Stimulated activated CD8-positive, alpha-beta memory T cell treated with anti-CD3 and anti-CD28 coated beads, Interleukin-7, amount 100 ng/mL, for 1 hour (primary cell): ENCODE measurements at places on chromosomes 4 and X.

DNA sequence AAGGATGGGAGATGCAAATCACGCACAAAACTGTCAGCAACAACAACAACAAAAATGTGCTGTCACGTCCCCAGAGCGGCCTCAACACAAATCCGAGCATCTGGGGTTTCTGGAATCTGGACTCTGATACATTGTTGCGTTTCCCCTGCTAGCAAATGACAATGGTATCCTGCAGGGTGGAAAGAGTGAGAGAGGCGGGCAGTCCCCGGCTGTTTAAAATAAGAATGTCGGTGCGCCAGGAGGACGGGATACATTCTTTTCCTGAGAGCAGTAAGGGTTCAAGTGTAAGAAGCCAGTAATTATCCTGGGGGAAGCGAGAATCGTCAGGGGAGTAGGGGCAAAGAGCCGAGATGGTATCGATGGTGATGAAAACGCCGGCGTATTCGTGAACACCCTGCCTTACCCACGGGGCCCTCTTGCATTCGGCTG, 310.2 kb downstream of the ASMT start:
- DNase-seq = no peak

DNA sequence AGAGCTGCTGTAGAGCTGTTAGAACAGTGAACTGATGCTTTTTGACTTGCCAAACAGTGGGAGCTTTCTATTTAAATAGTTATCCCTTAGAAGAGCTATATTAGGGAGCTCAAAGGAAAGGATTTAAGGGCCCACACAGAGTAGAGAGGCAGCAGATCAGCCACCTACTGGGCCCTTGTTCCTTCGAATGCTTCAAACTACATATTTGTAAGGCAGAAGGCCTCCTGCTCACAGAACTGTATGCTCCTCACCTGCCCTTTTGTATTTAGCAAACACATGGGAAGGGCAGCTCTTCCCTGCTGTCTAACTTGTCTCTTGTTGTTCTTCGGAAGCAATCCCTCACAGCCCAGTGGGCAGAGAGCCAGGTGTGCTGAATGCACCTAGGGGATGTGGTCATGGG, 38.0 kb downstream of the IL1RAPL1 start:
- DNase-seq = no peak

DNA sequence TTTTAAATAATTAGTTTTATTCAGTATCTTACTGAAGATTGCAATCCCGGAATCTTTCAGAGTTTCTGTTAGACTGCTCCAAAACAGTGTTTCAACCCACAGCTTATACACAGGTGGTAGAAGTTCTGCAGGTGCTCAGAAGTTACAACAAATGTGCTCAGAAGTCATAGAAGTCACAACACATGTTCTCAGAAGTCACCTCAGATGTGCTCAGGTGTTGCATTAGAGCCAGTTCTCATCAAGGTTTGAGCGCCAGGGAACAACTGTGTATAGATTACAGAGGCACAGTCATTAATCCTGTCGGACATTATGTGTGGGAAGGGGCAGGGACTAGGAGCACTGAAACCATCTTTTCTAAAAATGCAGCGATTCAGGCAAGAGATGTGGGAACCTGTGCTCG, 124.5 kb downstream of the ARSF start:
- no peak for DNase-seq

- DNase-seq = no peak
These were observed 206.0 kb downstream of the DCTD start for GRCh38 chr4:182711211-182711610.

DNA sequence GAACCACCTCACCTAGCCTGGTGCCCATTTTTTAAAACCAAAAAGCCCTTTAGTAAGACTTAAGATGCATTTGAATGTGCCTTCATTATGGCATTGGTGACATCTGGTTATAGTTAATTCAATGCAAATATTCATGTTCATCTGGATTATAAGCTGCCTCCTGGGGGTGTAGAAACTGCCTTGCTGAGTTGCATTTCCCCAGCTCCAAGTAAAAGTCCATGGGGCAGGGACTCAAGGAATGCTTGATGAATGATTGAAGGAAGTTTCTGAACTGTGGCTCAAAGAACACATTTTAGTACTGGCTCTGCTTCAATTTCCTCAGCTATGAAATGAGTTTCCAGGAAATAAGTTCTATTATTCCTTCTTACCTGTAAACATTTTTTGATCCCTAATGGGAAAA, 18.5 kb upstream of the RBM47 start:
- DNase-seq = no peak

GRCh38 chr4:151226004-151226932, 50.7 kb upstream of the PRSS48 start:
- DNase-seq = no peak

GRCh38 chr4:140748171-140748570, 8.0 kb downstream of the TBC1D9 start:
- no peak for DNase-seq

DNA sequence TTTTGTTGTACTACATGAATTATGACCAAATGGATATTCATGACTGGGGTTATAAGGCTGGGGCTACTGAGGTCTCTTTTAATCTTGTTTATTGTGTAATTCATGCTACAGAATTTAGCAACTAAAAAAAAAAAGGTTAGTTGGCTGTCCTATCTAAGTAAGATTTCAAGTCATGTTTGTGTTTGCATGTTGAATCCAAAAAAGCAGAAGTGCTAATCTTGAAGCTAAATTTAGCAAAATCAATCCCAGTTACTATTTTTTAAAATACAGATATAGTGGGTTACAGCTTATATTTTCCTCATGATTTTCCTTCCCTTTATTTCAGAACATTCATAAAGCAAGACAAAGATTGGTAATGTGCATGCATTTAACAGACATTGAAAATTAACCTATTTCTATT, 19.4 kb downstream of the MTMR1 start:
- DNase-seq = no peak

DNA sequence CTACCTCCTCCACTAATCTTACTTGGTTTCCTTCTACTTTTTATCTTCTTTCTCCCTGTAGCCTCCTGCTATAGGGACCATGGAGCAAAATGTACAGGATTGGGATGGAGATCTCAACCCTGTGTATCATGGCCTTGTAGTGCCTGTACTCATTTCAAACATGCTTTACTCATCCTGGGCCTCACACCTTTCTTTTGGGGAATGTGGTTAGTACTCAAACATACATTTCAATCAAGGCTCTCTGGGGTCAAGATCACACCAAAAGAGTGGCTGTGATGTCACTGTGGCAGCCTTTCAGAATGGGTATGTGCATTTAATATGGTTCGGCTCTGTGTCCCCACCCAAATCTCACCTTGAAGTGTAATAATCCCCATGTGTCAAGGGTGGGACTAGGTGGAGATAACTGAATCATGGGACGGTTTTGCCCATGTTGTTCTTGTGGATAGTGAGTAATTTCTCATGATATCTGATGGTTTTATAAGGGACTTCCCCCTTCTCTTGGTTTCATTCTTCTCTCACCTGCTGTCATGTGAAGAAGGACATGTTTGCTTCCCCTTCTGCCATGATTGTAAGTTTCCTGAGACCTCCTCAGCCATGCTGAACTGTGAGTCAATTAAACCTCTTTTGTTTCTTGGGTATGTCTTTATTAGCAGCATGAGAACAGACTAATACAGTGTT, 205.1 kb downstream of the RASL11B start:
- DNase-seq = no peak

- DNase-seq = no peak
These were observed 68.8 kb upstream of the ZC4H2 start for GRCh38 chrX:65045001-65045400.

DNA sequence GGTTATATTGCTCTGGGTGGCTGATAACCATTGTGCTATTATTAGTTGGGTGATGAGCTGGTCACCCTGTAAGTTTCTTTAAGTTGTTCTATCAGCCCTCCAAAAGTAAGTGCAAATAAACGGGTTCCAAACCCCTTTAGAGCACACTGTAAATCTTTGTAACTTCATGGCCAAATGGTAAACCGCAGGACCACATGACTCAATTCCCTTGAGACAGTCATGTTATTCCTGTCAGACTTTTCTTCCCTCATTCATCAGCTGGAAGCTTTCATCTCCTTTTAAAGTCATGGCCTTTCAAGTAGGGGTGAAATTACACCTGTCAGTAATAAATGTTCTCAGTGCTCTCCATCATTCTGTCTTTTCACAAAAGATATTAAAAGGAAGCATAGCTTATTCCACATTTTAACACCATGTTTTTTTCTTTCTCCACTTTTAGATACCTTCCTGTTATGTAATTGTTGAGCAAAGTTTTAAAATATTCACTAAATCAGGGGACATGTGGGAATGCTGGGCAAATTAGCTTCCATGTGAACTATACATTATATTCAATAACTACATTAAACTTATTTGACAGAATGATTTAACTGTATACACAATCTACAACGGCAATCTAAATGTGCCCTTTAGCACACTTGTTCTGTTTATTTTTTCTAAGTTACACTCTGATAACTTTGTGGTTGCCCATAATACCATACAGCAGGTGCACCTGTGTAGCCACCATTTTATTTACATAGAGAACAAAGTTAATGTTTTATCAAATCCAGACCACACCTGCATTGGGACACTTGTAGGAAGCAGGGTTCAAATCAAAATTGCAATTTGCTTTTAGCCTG, 275.5 kb downstream of the CFAP299 start:
- DNase-seq = no peak

- DNase-seq = no peak
These were observed 134.4 kb downstream of the PCDH7 start for GRCh38 chr4:30854531-30854930.

DNA sequence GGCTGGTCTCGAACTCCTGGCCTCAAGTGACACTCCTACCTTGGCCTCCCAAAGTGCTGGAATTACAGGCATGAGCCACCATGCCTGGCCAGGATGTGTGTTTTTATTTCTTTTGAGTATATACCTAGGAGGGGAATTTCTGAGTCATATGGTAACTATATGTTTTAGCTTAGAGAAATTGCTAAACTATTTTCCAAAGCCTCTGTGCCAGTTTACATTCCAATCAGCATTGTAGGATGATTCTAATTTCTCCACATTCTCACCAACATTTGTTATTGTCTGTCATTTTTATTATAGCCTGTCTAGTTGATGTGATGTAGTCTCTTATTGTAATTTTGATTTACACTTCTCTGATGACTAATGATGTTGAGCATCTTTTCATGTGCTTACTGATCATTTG, 1576.0 kb downstream of the RPA4 start:
- DNase-seq = no peak

DNA sequence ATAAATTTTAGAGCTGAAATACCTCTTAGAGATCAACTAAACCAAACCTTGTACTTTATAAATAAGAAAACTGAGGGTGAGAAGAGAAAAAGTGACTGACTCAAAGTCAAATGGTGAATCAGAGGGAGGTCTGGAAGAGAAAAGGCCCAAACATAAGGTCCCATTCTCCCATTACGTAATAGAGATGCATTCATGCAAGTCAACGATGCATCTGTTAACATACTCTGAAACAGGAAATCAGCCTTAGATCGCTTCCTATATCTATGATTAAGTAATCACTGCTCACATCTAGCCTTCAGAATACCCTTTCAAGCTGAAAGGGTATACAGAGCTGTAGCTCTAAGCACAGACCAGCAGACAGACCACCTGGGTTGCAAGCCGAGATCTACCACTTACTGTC, 6.5 kb downstream of the RNF150 start:
- no peak for DNase-seq

DNA sequence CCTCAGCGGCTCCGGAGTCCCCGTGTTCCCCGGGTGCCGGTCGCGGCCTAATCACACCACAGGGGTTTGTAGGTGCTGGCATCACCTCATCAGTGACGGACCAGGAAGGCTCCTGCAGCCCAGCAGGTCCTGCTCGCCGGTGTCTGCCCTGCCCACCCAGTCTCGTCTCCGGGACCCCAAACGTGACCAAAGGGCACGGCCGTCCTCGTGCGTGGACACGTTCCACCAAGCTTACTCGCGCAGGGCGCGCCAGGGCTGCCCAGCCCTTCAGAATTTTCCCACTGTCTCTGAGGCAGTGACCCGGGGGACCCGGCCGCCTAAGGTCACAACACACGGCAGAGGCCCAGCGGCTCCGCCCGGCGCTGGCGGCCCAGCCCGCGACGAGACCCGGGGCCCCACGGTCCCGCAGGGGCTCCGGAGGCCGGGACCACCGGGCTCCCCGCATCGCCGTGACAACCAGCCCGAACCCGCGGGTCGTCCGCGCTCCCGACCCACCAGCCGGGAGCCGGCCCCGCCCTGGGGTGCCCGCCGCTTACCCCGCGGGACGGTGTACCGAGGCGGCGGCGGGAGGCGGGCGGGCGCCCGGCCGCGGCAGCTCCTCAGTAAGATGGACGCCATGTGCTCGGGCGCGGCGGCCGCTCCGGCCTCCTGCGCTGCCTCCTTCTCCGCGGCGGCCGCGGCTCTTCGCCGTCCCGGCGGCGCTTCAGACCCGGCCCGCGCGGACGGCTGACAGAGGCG, 454 bp downstream of the LETM1 start:
- no peak for DNase-seq

- DNase-seq = no peak
These were observed 269.3 kb downstream of the PCDH7 start for GRCh38 chr4:30989508-30989907.

DNA sequence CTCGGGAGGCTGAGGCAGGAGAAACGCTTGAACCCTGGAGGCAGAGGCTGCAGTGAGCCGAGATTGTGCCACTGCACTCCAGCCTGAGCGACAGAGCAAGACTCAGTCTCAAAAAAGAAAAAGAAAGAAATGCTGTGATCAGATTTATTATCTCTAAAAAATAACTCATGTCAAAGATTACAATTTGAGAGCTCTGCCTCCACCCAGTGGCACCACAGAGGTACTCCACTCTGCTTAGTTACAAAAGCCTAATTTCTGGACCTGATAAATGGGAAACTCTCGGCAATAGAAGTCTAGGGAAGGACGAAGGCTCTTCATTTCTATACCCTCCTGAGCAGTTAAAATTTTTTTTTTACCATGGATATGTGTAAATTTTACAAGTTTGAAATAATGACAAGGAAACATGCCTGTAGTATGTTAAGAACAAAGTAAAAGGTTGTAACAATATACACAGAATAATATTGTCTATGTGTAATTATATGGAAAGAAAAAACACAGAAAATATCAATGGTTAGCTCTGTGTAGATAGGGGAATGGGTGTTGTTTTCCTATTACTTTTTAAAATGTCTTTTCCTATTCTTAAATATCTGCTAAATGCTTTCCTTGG, 149.8 kb downstream of the STIM2 start:
- peak; percentile 20 for DNase-seq

GRCh38 chr4:180587379-180587778, 1655.8 kb upstream of the TENM3 start:
- DNase-seq = no peak

- no peak for DNase-seq
These were observed 41.1 kb downstream of the AMMECR1 start for GRCh38 chrX:110276778-110277177.

DNA sequence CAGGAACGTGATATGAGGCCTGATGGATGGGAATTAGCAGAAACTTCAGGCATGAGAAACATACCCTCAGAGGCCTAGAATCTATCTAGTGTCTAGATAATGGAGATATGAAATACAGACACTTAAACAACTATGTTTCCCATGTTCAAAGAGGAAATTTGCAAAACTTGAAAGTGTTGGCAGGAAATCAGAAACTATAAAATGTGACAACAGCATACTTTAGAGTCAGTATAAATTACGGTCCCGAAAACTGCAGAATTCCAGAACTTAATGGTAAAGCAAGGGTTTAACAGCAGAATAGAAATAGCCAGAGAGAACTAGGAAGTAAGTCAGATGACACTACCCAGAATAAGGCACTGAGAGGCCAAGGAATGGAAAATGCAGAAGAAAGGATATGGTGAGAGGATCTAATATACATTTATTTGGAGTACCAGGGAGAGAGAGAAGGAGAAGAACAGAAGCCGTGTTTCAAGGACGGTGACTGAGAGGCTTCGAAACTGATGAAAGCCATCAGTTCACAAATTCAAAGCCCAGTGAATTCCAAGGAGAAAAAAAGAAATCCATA, 7.4 kb downstream of the HTT-AS start:
- DNase-seq = no peak
